ENCODE measurements at places on chromosomes 3 and 15. TPM values are rescaled to one million over a fixed set of nuclear protein-coding genes. Genes with fewer than 3 reads are reported as not detected.

DNA sequence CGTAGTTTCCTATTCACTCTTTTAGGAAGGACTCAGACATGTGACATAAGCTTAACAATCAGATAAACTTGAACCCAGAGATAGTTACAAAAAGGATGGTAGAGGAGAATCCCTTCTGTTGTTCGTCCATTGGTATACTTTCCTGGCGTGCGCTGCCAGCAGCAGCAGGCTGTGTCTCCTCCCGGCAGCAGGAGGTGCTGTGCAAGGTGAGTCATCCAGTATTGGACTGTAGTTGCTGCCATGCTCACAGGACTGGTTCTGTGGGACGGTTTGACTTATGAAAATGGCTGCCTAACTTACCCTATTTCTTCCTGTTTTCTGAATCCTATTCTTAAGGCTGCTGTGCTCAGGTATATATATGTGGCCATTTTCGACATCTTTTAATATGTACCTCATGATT, 253.4 kb upstream of the LRRC3B start:
- DNase-seq = no peak

GRCh38 chr3:158918451-158918850, 116.6 kb downstream of the MFSD1 start:
- no peak for DNase-seq

- DNase-seq = no peak
Measured at GRCh38 chr3:38782148-38782547, 33.9 kb downstream of the SCN10A start.

DNA sequence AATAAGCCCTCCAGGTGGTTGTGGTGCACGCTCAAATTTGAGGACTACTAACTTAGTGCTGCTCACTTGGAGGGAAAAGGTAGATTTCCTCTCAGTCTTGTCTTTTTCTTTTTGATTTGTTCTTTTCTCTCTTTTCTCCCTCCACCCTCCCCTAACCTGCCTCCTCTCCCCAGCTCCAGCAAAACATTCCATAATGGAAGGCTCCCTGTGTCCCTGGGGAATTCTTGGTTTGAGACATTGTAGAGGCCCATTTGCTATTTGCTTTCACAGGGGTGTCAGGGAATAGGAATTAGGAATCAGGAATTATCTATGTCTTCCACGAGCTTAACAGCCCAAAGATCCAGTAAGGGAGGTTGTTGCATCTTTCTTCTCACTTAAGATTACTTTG, 136.8 kb upstream of the UMPS start:
- no peak for DNase-seq

- DNase-seq = no peak
Measured at GRCh38 chr15:74958908-74959585, 2.5 kb upstream of the RPP25 start.

GRCh38 chr3:15385901-15386653, 41.3 kb downstream of the METTL6 start:
- DNase-seq = no peak

DNA sequence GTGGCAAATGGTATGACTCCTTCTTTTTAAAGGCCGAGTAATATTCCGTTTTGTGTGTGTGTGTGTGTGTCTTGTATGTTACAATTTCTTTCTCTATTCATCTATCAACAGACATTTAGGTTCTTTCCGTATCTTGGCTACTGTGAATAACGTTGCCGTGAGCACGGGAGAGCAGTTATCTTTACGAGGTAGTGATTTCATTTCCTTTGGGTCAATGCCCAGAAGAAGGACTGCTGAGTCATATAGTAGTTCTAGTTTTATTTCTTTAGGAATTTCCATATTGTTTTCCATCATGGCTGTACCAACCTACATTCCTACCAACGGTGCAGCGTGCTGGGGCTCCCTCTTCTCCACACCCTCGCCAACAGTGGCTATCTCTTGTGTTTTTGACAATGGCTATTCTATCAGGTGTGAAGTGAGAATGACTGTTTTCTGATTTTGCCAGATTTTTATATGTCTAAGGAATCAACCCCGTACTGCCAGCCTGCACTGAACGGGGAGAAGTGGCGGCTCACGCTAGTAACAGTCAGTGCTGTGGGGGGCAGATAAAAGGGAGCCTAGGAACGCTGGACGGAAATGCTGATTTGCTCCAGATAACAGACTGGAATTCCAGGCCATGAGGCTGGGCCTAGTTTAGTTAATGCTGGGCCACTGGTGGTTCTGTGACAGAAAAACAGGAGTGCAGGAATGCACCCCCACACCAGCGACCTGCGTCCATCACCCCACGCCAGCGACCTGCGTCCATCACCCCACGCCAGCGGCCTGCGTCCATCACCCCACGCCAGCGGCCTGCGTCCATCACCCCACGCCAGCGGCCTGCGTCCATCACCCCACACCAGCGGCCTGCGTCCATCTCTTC, 168.1 kb downstream of the XXYLT1 start:
- DNase-seq = no peak

DNA sequence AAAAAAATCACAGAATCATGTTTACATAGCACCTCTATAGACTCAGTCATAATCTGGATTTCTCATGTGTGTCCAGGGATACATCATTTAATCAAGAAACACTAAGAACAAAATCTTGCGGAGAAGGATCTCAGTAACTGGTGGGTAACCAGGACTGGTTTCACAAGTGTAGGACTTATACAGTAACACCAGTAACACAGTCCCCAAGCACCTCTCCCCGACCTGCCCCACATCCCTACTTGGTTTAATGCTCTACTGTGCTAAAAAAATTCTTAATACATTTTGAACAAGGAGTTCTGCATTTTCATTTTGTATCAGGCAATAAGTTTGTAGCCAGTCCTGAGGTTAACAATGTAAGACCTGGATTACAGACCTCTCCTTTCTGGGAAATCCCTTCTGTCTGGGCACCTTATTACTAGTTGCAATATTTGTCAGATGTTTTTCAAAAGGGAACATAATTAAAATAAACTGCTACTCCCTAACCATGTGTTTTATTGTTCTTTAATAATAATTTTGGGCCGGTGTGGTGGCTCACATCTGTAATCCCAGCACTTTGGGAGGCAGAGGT, 57.6 kb upstream of the BBX start:
- no peak for DNase-seq

GRCh38 chr3:155643581-155644165, 101.2 kb downstream of the PLCH1 start:
- no peak for DNase-seq

DNA sequence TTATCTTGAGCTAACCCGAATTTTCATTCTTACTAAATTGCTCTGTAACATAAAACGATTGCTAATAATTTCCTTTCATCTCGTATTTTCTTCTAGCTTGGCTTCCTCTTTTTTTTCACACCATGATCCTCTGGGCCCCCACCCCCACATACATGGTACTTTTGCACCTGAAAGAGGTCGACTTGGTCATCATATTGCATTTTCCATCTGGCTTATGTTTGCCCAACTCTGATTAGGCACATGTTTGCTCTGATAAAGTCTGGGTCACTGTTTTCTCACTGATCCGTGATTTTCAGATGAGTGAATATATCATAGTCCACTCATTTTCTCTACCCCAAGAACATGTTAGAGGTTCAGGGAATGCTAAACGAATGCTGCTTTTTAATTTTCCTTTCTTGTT, 49.5 kb downstream of the ARRDC4 start:
- DNase-seq = no peak

The POLR2M gene
- 75.8 TPM for total RNA-seq

The TM6SF1 gene
- total RNA-seq = 8.7 TPM

The ZNF501 gene
- 6.3 TPM for total RNA-seq

The PRICKLE2 gene
- 43.7 TPM for total RNA-seq
